Stimulated activated CD8-positive, alpha-beta memory T cell treated with anti-CD3 and anti-CD28 coated beads, Interleukin-2, amount 100 ng/mL, for 48 hours (primary cell): ENCODE measurements at places on chromosomes 1 and 21.
A peak's percentile ranks its signal among the peaks of the same experiment; 100 is the strongest.

DNA sequence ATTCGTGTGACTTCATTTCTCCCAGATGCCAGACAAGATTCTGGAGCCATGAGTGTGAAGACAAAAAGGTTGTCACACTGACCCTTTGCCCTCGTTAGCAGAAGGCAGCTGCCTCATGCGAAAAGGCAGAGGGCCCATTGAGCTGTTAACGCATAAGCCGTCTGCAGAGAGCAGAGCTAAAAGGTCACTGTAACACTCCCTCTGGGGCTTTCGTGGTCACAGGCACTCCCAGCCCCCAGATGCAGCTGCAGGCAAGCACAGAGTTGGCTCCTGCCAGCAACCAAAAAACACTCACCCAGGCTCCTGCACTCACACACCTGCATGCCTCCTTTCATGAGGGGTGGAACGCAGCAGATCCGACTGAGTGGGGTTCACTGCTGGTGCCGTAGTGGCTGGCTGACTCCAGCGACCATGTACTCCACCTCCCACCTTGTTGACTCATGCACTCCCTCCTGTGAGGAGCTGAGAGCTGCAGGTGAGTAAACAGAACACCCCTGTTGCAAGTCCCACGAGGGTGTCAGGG, 287.5 kb downstream of the SMYD3 start:
- no peak for DNase-seq

DNA sequence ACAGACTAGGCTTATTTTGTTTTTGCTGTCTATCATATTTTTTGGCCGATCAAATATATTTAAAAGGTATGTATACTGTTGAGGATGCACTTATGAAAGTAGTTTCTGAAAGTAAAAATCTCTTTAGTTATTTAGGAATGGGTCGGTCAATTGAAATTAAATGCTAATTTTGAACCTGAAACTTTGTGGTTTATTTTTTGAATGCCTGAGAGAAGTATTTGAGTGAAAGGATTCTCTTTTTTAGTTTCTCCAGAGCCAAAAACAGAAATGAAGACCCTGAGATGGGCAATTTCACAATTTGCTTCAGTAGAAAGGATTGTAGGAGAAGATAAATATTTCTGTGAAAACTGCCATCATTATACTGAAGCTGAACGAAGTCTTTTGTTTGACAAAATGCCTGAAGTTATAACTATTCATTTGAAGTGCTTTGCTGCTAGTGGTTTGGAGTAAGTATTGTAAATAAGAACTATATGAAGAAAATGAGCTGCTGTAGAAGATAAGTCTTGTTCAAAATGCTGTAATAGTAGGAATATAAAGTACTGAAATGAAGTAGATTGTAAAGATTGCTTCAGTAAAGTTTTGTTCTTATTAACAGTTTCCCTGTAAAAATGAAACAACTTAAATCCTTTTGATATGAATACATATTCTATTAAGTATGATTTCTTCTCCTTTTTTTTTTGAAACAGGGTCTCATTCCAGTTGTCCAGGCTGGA, 11.5 kb downstream of the USP1 start:
- DNase-seq = no peak

DNA sequence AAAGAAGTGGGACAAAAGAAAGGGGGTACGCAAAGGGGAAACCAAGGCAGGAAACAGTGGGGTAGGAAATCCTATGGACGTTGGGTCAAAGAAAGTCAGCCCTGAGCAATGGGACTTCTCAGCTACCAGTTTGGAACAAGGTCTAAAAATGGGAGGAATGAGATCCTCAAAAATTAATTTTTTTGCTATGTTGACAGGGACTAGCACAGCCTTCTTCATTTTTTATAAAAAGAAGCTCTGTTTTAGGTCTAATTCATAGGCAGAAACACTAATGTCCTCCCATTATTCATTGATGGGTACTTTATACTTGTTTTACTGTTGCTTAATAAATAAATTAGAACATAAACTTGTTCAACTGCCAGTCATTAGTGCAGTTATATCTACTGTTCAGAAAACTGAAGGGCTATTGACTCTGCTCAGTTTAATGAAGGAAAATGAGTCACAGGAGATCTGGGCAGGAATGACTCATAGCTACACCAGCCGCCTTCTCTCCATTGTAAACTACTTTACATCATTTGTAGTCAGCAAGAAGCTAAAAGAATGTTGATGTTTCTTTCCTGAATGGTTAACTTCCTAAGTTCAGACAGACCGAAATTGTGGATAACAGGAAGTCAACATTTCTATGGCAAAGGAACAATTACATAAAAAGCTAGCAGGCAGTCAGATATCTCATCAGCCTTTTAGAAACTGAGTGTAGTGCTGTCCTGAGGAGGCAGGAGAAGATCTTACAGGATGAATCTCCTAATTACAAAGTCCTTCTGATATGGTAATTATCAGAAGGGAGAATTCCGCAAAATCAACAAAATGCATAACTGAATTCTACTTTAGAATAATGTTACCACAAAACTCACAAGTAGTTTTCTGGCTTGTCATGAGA, 356.4 kb upstream of the PKN2 start:
- DNase-seq = no peak

DNA sequence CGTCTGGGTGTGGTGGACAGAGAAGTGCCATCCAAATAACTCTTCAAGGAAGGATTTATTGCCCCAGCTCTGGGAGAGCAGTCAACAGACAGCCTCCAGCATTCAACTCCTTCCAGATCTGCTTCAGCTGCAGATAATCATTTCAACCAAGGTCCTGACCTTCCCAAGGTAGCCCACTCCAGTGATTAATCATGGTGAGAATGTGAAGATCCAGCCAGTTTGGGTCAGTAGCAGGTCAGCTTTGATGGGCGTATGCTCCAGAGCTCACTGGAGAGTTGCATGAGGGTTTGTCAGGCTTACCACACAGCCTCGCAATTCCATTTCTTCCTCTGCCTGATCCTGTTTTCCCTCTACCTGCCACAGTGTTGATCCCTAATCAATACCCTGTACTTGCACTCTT, 214.5 kb upstream of the ZRANB2 start:
- DNase-seq = no peak

DNA sequence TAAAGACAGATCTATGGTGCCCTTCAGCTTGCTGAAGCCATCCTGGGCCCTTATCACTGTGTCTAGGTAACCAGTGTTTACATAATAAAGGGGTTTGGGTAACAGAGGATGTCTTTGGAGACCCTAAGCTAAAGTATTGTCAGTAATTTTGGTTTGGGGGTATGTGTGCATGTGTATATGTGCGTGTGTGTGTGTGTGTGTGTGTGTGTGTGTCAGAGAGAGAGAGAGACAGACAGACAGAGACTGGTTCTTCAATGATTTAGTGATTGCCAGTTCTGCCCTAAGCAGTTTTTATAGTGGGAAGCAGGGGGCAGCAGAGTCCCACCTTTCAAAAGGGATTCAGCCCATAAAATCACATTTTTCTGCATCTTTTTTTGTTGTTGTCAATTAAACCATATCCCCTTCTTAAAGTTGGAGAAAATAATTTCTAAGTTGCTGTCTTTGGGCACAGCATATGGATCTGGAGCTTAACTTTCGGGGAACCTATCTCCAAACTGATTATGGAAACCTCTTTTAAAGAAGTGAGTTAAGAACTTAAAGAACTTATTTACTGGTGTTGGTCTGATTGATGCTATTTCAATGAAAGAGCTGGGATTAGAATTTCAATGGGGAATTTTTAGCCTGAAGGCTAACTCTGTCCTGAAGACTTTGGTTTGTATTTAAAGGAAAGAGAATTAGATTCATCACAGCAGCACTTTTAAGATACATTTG, 51.1 kb downstream of the ZNF326 start:
- DNase-seq = no peak

DNA sequence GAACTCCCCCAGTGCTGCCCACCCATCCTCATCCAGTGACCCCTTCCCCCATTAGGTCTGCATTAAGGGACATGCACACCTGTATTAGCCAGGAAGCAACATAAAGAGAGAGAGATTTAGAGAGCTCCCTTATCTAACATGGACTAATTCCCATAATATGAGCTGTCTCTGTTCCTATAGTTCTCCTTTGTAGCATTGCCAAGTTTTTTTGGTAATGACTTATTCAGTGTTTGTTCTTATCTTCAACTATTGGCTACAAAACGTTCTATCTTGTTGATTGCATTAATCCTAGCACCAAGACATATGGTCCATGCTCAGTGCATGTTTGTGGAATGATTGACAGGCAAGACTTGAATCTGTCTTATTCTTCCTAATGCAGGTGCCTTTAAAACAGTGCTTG, 264.0 kb downstream of the ADGRL2 start:
- no peak for DNase-seq

DNA sequence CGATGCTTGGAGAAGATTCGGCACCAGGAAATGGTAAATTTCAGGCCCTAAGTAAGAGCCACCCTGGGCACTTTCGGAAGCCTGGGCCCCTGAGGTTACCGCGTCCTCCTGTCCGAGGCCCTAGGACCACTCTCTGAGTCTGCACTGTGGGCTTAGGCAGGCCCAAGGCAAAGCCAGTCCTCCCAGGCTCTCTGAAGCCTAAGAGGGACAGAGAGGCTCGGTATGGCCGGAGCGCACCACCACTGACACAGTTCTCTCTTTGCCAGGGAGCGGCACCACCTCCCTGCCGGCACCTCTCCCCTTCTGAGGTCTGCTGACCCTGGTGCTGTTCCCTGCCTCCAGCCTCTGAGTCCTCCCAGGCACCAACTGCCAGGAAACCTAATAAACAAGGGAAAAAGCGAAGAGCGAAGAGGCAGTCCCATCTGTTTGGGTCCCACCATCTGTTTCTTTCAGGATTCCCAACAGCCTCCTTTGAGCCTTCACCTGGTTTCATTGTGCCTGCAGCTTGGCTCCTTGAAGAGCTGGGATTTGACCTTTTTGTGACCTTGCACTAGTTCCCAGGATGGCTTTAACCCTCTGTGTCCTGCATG, 57.7 kb downstream of the VWA5B1 start:
- DNase-seq = no peak

GRCh38 chr1:194055536-194055935, 869.1 kb upstream of the B3GALT2 start:
- DNase-seq = no peak

- no peak for DNase-seq
These were observed 95.6 kb downstream of the PTPRC start for GRCh38 chr1:198734323-198735008.

DNA sequence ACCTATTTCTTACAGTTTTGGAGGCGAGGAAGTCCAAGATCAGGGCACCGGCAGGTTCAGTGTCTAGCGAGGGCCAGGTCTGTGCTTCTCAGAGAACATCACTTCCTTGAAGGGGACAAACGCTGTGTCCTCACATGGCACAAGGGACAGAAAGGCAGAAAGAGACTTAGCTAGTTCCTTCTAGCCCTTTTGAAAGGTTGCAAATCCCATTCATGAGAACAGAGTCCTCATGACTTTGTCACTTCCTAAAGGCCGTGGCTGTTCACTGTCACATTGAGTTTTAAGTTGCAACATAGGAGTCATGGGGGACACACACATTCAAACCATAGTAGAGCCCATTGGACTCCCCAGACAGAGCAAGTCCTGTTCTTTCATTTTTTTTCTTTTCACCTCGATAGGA, 27.4 kb downstream of the PER3 start:
- DNase-seq = no peak

DNA sequence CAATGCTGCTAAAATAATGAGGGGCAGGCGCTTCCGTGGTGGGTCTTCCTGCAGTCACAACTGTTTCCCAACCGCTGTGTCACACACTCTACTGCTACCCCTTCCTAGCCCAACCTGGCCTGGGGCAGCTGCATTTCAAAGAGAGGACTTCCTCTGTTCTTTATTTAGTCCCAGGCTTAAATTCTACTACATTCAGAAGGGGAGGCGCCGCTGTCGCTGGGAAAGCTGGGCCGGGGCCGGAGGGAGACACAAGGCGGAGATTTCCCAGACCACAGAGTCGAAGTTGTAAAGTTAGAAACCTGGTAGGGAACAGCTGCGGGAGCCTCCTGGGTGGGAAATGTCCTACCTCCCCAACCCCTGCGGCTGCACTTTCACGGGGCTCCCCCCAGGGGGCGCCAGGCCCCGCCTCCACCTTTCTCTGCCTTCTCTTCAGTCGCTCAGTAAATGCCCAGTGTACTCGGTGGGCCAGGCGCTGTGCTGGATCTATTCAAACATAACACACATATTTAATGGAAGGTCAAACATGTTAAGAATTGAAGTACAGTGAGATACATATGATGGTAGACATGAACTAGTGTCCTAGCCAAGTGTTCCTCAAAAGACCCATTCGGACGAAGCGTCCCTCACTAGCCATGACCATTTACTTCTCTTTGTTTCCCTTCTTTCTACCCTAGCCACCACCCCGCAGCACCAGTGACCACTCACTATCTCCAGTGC, 23.1 kb downstream of the DYRK3 start:
- peak; percentile 53 for DNase-seq

DNA sequence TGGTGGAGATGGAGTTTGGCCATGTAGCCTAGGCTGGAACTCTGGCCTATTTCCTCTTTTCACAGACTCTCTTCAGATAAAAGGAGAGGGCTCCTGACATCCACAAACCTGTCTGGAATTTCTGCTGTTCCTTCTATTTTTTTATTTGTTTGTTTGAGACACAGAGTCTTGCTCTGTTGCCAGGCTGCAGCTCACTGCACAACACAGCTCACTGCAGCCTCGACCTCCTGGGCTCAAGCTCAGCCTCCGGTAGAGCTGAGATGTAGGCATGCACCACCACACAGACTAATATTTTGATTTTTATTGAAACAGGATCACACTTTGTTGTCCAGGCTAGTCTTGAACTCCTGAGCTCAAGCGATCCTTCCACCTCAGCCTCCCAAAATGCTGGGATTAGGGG, 230.9 kb downstream of the TM2D1 start:
- no peak for DNase-seq

- DNase-seq = no peak
These were observed 6.3 kb downstream of the PATJ start for GRCh38 chr1:61748566-61748965.

DNA sequence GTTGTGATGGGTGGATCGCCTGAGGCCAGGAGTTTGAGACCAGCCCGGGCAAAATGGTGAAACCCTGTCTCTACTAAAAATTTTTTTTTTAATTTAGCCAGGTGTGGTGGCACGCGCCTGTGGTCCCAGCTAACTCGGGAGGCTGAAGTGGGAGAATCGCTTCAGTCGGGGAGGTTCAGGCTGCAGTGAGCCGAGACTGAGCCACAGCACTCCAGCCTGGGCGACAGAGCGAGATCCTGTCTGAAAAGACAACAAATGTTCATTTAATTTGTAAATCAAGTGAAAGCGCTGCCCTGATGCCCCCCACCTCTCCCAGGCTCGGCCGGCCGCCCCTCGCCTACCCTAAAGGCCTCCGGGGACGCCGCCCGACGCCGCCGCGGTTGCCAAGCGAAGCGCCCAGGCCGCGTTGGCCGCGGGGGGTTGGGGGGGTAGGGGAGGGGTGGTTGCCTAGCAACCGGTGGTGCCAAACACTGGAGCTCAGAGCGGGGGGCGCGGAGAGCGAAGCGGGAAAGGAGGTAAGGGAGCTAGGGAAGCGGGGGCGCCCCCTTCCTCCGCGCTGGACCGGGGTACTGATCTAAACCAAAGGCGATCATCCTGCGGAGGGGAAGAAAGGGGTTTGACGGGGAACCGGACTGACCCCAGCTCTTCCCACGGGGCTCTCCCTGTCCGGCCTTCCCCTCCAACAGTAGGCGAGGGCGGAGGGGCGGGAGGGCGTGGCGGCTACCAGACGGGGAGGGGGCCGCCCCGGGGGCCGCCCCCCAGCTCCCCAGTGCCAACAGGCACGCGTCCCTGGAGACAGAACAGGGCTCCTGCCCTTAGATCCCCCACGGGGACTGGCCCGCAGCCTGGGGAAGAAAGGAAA, at the start of gene TEKT2:
TSS of gene TEKT2 (plus strand) at position 460 of the 862 bp plus-strand sequence. CDS start 828 bp downstream, outside the sequence.
- DNase-seq = no peak
